ENCODE measurements at places on chromosomes 12 and 14.

GRCh38 chr12:96503976-96504375 is 14.6 kb downstream of the CFAP54 start:
- H3K36me3 ChIP-seq: no peaks in the 10 kb centered on the region
- H3K27me3 ChIP-seq: peaks cover 2% of the 10 kb centered on the region
- no peak for DNase-seq
- no peak overlapping the region for H3K27ac ChIP-seq
- H3K4me3 ChIP-seq: no peak overlapping the region

DNA sequence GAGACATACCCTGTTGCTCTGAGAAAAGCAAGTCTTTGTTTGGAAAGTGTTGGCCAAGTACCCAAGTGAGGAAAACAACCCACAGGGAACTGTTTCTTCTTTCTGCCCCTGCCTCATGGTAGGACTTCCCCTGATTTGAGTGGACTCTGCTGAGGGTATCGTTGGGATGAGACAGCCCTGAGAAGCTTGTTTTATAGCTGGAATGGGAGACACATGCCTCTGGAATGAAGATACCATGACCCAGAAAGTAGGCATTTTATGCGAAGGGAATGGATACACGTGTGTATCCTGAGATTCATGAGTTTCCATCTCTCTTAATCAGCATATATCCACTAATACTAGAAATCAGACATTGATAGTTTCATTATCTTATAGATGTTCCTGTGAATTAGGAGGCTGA is 382.3 kb downstream of the ATP23 start:
- H3K4me3 ChIP-seq: no peak overlapping the region
- no peaks in the 10 kb centered on the region for H3K4me1 ChIP-seq
- no peak overlapping the region for H3K27ac ChIP-seq
- H3K27me3 ChIP-seq: peaks cover 3% of the 10 kb centered on the region
- H3K36me3 ChIP-seq: no peaks in the 10 kb centered on the region

DNA sequence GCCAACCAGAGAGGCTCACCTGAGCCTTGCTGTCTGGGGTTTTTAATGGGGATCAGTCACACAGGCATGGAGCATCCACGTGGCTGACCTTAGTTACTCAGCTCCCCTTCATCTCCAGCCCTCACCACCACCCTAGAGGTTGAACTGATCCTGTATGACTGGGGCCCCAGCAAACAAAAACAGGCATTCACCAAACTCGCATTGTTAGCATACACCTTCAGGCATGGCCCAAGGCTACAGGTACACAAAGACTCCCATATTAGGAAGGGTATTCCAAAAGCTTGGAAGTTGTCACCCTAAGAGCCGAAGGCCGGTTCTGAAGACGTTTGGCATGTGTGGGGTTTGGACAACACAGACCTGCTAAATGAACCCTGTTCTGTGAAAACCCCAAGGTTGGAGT is 10.0 kb downstream of the DNAH10 start:
- DNase-seq: no peak
- H3K4me3 ChIP-seq: no peak overlapping the region
- H3K27me3 ChIP-seq: peaks cover 52% of the 10 kb centered on the region
- no peaks in the 10 kb centered on the region for H3K4me1 ChIP-seq
- no peak overlapping the region for H3K27ac ChIP-seq

- no peak for DNase-seq
- H3K27me3 ChIP-seq: no peaks in the 10 kb centered on the region
- no peak overlapping the region for H3K4me3 ChIP-seq
- H3K4me1 ChIP-seq: peaks cover 2% of the 10 kb centered on the region
- no peak overlapping the region for H3K27ac ChIP-seq
- peaks cover 4% of the 10 kb centered on the region for H3K36me3 ChIP-seq
Observed at GRCh38 chr12:104578453-104578852, 121.7 kb downstream of the CHST11 start.

GRCh38 chr14:71711125-71711524 is 221.1 kb upstream of the RGS6 start:
- H3K4me1 ChIP-seq: peaks cover 17% of the 10 kb centered on the region
- H3K4me3 ChIP-seq: no peak overlapping the region
- H3K36me3 ChIP-seq: peaks cover 9% of the 10 kb centered on the region
- no peak for DNase-seq
- H3K27ac ChIP-seq: no peak overlapping the region

GRCh38 chr12:54294152-54294952 is 6.5 kb downstream of the NFE2 start:
- H3K4me1 ChIP-seq: peaks cover 3% of the 10 kb centered on the region
- no peak for DNase-seq
- no peak overlapping the region for H3K27ac ChIP-seq
- H3K27me3 ChIP-seq: no peaks in the 10 kb centered on the region

GRCh38 chr12:12228402-12228801 is 38.4 kb downstream of the LRP6 start:
- H3K27ac ChIP-seq: no peak overlapping the region
- no peak overlapping the region for H3K4me3 ChIP-seq
- no peak for DNase-seq

- H3K27me3 ChIP-seq: peaks cover 19% of the 10 kb centered on the region
- H3K4me3 ChIP-seq: no peak overlapping the region
- H3K36me3 ChIP-seq: no peaks in the 10 kb centered on the region
Observed at GRCh38 chr12:94289461-94290312, 141.3 kb downstream of the PLXNC1 start.

- DNase-seq: no peak
- H3K27ac ChIP-seq: no peak overlapping the region
- peaks cover 17% of the 10 kb centered on the region for H3K4me1 ChIP-seq
- no peaks in the 10 kb centered on the region for H3K27me3 ChIP-seq
- no peak overlapping the region for H3K4me3 ChIP-seq
Observed at GRCh38 chr14:24435998-24436354, 6.2 kb downstream of the KHNYN start.

DNA sequence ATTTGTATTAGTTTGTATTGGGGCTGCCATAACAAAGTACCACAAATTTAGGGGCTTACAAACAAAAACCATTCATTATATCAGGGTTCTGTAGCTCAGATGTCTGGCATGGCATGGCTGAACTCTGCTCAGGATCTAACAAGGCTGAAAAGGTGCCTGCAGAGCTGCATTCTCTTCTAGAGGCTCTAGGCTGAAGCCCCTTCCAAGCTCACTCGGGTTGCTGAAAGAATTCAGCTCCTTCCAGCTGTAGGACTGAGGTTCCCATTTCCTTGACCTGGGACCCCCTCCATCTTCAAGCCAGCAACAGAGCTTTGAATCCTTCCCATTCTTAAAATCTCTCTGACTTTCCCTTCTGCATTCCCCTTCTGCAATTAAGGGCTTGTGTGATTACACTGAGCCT is 90.7 kb downstream of the NUAK1 start:
- H3K4me3 ChIP-seq: no peak overlapping the region
- H3K27me3 ChIP-seq: no peaks in the 10 kb centered on the region
- peaks cover 35% of the 10 kb centered on the region for H3K4me1 ChIP-seq
- no peak overlapping the region for H3K27ac ChIP-seq
- H3K36me3 ChIP-seq: no peaks in the 10 kb centered on the region
- DNase-seq: no peak

DNA sequence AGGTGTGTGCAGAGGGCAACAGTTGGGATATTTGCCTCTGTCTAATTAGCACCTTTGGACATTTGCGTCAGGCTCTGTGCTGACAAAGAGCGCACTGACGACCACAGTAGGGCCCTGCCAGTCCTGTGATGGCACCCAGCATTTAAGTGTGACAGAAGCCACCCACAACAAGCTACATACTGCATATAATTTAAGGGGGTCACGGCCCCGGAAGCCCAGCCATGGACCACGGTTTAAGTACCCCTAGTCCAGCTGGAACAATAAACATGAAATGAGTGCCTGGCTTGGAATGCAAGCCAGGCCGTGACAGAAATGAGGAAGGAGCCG is 16.8 kb upstream of the DYNC1H1 start:
- no peaks in the 10 kb centered on the region for H3K36me3 ChIP-seq
- no peak for DNase-seq
- H3K27me3 ChIP-seq: peaks cover 38% of the 10 kb centered on the region
- peak overlapping the region; percentile 96 for H3K4me3 ChIP-seq

- H3K27me3 ChIP-seq: no peaks in the 10 kb centered on the region
- no peaks in the 10 kb centered on the region for H3K4me1 ChIP-seq
- no peak for DNase-seq
- H3K27ac ChIP-seq: no peak overlapping the region
- no peak overlapping the region for H3K4me3 ChIP-seq
Observed at GRCh38 chr12:93363841-93364297, 13.9 kb upstream of the NUDT4 start.

DNA sequence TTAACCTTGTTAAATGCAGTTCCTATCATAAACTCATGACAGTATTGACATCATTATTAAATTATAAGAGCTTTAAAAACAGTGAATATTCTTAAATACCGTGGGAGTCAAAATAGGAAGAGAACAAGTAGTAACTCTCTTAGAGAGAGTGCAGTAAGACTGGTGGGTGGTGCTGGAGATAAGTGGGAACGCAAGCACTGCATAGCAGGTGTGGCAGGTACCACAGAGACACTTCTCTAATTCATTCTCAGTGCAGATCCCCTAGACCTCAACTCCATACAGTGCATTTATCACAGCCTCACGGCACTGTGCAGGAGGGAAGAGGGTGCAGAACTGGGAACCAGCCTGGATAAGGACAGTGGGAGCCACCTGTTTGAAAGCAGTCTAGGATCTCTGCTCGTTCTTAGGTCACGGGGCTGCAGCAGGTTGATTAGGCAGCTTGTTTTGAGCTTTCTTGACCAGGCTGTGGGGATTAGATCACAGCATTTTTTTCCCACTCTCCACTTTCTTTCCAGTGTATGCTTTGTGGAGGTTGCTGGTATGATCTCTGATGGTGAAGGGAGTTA is 165.6 kb downstream of the PRKCH start:
- peak overlapping the region; percentile 80 for H3K27ac ChIP-seq
- H3K27me3 ChIP-seq: no peaks in the 10 kb centered on the region
- peaks cover 3% of the 10 kb centered on the region for H3K36me3 ChIP-seq
- DNase-seq: no peak
- H3K4me3 ChIP-seq: no peak overlapping the region

- DNase-seq: no peak
- no peak overlapping the region for H3K4me3 ChIP-seq
- no peak overlapping the region for H3K27ac ChIP-seq
Observed at GRCh38 chr14:87868920-87869319, 124.1 kb downstream of the GALC start.

DNA sequence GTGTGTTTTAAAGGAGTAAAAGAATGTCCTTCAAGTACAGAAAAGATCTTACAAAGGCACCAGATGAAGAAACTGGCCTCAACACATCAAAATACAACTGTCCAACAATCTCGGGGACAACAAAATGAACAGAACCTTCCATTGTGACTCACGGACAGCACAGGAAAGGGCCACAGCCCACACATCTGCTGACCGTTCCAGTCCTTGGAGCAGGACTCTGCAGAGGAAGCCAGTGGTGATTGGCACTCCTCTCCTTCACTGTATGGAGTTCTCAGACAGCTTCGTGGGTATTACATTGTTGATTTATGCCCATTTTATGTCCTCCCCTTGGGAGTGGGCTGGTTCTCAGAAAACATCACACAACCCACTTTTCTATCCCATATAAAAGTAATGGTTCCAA is 32.5 kb upstream of the TC2N start:
- H3K4me1 ChIP-seq: peaks cover 5% of the 10 kb centered on the region
- peaks cover 15% of the 10 kb centered on the region for H3K27me3 ChIP-seq
- H3K36me3 ChIP-seq: no peaks in the 10 kb centered on the region
- H3K27ac ChIP-seq: no peak overlapping the region
- DNase-seq: no peak
- no peak overlapping the region for H3K4me3 ChIP-seq

DNA sequence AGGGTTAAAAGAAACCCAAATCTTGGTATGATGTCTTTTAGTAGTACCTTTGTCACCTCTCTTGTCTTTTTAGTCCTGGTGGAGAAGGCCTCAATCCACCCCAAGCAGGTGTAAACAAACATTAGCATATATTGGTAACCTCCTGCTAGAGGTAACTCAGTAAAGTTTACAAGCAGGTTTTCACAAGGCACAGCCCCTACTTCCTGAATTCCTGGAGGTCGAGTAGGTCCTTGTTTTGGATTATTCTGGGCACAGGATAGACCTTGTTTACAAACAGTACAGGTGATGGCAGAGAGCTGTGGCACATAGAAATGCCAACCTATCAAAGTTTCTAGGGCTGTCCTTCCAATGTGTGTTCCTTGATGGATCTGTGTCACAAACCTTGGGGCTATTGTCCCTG is 99.1 kb downstream of the ALG10 start:
- no peak overlapping the region for H3K4me3 ChIP-seq
- no peak for DNase-seq
- H3K27me3 ChIP-seq: no peaks in the 10 kb centered on the region
- no peak overlapping the region for H3K27ac ChIP-seq
- no peaks in the 10 kb centered on the region for H3K36me3 ChIP-seq

GRCh38 chr14:70340002-70340401 is 19.5 kb downstream of the COX16 start:
- H3K4me1 ChIP-seq: no peaks in the 10 kb centered on the region
- no peak overlapping the region for H3K4me3 ChIP-seq
- DNase-seq: no peak
- H3K27ac ChIP-seq: no peak overlapping the region
- H3K27me3 ChIP-seq: no peaks in the 10 kb centered on the region
- H3K36me3 ChIP-seq: peaks cover 75% of the 10 kb centered on the region

DNA sequence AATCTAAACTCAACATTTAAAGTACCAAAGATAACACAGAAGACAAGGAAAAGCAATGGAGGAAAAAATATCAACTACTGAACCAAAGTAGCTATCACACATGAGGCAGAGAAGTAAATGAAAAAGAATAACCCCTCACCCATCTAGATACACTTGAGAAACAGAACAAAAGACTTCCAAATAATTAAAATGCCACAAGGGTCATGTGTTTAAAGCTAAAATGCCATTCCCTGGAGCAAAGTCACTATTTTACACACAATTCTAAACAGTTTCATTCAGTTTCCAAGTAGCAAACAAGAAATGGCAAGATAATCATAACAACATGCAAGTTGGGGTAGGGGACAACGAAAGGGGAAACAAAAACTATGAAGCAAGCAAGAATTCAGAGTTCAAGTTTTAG is 12.0 kb downstream of the OSBPL8 start:
- peaks cover 42% of the 10 kb centered on the region for H3K4me1 ChIP-seq
- DNase-seq: no peak
- no peaks in the 10 kb centered on the region for H3K27me3 ChIP-seq
- H3K36me3 ChIP-seq: no peaks in the 10 kb centered on the region
- peak overlapping the region; percentile 71 for H3K27ac ChIP-seq

DNA sequence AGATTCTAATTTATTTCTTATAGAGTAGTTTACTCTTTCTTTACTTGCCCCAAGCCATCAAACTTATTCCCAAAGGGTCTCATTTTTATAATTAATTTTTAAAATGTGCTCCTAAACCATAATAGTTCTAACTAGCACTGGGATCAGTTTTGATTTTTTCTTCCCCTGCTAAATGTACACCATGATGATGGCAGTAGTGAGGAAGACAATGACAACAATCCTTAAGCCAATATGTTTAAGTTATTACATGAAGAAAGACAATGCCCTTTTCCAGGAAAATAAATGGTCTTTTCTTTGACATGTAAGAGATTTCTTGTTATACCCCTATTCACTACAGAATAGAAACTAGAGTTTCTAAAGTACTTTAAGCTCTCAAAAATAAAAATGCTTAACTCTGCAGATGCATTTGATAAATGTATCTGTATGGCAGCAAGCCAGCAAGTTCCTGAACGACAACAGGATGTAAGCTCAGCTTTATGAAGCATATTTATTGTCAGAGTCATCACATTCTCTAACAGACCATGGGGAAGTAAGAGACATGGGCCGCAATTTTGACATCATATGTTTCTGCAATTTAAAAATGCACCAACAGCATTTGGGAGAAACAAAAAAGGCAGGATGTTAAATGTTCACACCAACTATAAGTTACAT is 36.0 kb upstream of the SNX6 start:
- H3K36me3 ChIP-seq: no peaks in the 10 kb centered on the region
- peaks cover 13% of the 10 kb centered on the region for H3K4me1 ChIP-seq
- H3K27ac ChIP-seq: peak overlapping the region; percentile 87
